Right lung (tissue), 10 donors: ENCODE measurements at places on chromosomes 7 and 10.

DNA sequence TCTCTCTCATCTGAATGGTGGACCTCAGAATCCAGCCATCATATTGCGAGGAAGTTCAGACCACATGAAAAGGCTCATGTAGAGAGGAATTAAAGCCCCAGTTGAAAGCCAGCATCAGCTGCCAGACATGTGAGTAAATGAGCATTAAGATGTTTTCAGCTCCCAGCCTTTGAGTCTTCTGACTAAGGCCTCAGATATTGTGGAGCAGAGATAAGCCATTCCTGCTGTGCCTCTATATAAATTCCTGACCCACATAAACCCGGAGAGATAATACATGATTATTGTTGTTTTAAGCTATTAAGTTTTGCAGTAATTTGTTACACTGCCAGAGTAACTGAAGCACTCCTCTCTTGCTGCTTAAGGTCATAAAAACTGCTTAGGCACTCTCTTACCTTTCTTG is 14.6 kb downstream of the FAM149B1 start:
- no peak for DNase-seq

GRCh38 chr10:33460505-33461294 is 126.2 kb upstream of the NRP1 start:
- peak; percentile 29 for DNase-seq

DNA sequence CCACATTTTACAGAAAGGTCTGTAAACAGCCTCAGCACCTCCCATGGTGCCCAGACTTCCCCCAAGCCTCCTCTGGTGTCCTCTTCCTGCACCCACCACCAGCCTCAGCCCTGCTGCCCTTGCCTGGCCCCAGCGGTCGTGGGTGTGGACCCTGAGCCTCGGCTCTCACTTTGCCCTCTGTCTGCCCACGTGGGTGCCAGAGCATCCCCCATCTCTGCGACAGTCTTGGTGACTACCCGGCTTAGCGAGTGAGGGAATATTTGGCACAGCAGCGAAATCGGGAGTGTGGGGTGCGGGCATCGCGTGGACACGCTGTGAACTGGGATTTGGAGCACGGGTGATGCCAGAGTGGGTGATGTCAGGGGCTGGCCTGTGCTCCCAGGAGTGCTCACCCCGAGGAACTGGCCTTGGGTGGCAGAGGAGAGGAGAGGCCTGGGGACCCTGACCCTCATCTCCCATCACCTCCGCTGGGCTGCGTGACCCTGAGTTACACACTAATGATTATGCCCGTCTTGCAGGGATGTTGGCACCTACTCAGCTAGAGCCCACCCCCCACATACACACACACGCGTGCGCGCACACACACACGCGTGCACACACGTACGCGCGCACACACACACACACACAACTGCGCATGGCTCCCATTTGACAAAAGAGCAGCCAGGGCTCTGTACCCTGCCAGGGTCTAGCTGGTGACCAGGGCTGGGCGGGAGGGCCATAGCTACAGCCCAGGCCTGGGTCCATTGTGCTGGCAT is 8.7 kb downstream of the ELFN1 start:
- DNase-seq, result no peak

- no peak for DNase-seq
Observed at GRCh38 chr10:79359816-79360498, 12.7 kb downstream of the PPIF start.

GRCh38 chr7:102030696-102031095 is 213.3 kb downstream of the CUX1 start:
- no peak for DNase-seq

GRCh38 chr10:75335983-75336382 is 65.6 kb downstream of the ZNF503 start:
- DNase-seq, result no peak

DNA sequence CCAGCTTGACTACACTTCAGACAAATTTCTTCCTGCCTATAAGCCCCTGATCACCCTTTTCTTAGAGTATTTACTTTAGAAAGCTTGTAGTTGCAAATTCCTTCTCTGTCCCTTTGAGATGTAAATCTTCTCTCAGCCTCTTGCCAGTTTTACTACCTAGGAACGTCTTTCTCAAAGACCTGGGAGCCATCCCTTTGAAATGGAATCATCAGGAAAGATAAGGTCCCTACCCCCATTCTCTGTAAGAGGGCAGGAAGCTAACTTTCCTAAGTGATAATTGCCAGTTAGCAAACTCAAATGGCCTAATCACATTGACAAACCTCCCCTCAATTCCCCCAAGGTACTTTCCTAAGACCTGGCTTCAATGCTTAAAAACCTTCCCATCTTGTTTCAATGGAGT is 304.5 kb downstream of the MDFIC start:
- no peak for DNase-seq

GRCh38 chr7:45663167-45663921 is 89.2 kb downstream of the ADCY1 start:
- no peak for DNase-seq

GRCh38 chr7:116499168-116500077 is at the start of gene CAV2:
TSS of gene CAV2 (plus strand) at chr7:116499738. CDS start at chr7:116499782, 44 bp downstream.
- DNase-seq, result peak; percentile 77

DNA sequence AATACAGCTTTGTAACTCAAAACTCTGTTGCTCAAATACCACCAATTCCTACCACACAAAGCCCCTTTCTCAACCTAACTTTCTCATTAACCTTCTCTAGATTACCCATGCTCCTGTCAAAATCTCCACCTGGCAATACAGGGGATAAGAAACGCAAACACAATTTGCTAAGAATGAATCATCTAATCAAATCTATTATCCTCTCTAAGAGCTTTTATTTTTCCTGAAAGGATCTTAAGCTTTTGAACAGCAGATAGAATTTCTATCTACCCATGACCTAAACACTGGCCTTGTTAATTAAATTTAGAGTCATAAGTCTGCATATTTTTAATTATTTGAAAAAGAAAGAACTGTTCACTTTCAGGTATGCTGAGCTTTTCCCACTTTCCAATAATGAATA is 98.3 kb downstream of the HBP1 start:
- no peak for DNase-seq

- no peak for DNase-seq
Observed at GRCh38 chr7:50542132-50542531, 23.1 kb downstream of the DDC start.

DNA sequence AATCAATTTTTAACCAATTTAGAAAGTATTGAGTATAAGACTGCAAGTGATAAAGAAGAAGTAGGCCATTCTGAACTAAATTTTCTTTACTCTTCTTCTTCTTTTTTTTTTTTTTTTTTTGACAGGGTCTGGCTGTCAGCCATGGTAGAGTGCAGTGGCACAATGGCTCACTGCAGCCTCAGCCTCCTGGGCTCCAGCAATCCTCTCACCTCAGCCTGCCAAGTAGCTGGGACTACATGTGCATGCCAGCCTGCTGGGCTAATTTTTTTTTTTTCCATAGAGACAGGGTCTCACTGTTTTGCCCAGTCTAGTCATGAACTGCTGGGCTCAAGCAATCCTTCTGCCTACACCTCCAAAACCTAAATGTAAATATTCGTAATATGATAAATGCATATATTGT is 63.2 kb downstream of the DGKB start:
- DNase-seq, result no peak

- no peak for DNase-seq
Observed at GRCh38 chr10:86004337-86004736, 362.3 kb downstream of the GRID1 start.

GRCh38 chr7:50335795-50336754 is 31.6 kb downstream of the IKZF1 start:
- DNase-seq, result no peak

DNA sequence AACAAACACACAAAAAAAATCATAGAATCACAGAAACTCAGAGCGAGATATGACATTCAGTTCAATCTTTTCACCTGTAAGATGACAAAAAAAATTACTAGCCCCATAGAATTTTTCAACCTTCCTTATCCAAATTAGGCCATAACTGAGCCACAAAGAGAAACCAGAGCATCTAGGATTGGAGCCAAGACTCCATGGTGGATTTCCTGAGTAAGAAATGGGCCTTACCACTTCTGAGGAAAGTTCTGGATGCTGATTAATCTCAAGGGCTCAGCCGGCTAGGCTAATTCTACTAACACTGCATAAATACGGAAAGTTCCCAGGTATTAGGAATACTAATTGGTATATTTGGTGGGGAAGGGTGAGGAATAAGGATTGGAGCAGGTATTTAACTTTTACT is 16.8 kb downstream of the LIPM start:
- no peak for DNase-seq

- no peak for DNase-seq
Observed at GRCh38 chr7:44066494-44067063, 1.2 kb upstream of the PGAM2 start.

- no peak for DNase-seq
Observed at GRCh38 chr7:97770850-97771249, 39.0 kb downstream of the TAC1 start.

- no peak for DNase-seq
Observed at GRCh38 chr7:47905076-47905920, 43.0 kb downstream of the PKD1L1 start.

- DNase-seq, result no peak
Observed at GRCh38 chr7:130655286-130655685, 13.3 kb downstream of the COPG2 start.

GRCh38 chr10:97199152-97199551 is 13.4 kb upstream of the SLIT1 start:
- DNase-seq, result no peak

GRCh38 chr7:130013241-130013640 is 37.9 kb downstream of the ZC3HC1 start:
- DNase-seq, result no peak

DNA sequence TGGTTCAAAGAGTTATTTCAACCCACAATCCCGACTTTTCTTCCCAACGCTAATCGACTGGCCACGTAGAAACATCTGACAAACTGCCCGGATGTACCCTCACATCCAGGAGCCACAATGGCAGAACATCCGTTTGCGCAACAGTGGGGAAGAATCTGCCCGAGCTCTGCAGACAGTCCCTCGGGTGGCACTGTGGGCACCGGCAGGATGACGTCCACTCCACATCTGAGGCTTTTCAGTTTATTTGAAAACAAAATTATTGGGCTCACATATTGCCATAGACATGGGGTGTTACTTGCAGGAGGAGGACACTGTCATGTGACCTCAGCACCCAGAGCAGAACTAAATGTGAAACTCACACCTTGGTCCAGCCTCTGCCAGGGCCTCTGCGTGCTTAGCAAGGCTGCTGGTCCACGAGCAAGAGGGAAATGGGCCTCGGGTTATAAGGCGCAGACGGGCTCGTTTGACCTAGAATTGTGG is 84.1 kb downstream of the MKI67 start:
- no peak for DNase-seq

- DNase-seq, result no peak
Observed at GRCh38 chr7:77587272-77587671, 50.2 kb downstream of the PTPN12 start.

GRCh38 chr10:35218339-35218955 is 91.8 kb downstream of the CREM start:
- peak; percentile 85 for DNase-seq

GRCh38 chr10:96960872-96961271 is 128.8 kb downstream of the LCOR start:
- no peak for DNase-seq

GRCh38 chr7:66628361-66629221 is at the start of gene KCTD7:
TSS of gene KCTD7 (plus strand) at chr7:66628881. CDS start at chr7:66629065, 184 bp downstream.
- peak; percentile 97 for DNase-seq

DNA sequence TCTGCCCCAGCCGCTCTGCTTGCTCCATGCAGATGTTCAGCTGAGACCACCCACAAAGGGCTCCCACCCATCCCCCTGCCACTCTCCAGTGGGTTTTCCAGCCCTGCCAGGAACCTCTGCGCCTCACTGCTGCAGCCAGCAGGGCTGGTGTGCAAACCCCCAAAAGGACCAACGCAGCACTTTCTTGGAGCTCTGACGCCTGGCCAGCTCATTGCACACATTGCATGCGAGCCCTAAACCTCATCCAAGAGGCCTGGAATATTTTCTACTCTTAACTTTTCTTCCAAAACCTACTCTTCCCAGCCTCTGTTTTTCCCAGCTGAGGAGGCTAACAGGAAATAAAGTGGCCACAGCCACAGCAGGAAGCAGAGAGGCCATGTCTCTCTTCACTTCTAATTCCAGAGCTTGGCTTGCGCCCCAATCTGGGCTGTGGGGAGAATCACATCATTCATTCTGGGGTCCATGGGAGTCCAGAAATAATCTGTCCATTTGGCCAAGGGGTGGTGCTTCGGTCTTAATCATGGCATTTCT is 4.6 kb upstream of the FAM170B start:
- peak; percentile 70 for DNase-seq

DNA sequence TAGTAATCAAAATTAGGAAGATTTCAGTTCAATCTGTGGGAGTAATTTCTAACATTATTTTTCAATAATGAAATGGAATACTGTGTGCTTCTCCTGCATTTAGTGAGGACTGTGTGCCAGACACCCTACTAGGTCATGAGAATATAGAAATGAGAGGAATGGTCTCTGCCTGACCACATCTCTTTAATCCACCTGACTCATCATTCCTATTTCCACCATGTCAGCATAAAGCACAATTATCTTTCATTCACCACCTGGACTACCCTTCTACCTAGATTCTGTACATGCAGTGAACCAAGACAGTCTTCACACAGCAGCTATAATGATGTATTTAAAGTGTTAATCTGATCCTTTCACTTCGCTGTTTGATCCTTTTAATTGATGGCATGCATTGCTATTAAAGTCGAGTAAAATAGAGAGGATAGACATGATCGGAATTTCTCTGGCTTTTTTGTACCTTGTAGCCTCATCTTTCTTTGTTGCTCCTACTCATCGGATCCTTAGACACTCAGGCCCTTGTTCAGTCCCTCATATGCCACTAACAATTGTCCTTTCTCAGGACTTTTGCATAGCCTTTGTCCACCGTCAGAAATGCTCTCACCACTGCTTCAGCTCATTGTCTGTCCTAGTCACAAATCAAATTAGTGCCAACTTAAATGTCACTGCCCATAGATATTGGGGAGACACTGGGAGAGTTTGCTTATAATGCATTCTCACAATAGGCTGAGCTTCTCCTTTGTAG is 1037.1 kb downstream of the REEP3 start:
- DNase-seq, result no peak

DNA sequence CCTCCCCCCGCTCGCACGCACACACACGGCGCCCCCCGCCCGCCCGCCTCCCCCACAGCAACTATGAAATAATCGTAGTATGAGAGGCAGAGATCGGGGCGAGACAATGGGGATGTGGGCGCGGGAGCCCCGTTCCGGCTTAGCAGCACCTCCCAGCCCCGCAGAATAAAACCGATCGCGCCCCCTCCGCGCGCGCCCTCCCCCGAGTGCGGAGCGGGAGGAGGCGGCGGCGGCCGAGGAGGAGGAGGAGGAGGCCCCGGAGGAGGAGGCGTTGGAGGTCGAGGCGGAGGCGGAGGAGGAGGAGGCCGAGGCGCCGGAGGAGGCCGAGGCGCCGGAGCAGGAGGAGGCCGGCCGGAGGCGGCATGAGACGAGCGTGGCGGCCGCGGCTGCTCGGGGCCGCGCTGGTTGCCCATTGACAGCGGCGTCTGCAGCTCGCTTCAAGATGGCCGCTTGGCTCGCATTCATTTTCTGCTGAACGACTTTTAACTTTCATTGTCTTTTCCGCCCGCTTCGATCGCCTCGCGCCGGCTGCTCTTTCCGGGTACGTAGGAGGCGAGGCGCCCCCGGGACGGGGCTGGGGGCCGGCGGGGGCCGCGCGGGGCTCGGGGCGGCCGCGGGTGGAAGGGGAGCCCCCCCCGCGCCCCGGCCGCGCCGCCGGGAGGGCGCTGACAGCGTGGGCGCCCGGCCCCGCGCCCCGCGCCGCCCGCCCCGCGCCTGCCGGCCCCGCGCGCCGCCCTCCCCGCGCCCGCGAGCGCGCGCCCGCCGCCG is 441 bp downstream of the BMI1 start:
- DNase-seq, result peak; percentile 77
